Amniotic stem cell (primary cell): ENCODE measurements at places on chromosomes 7 and 10.

DNA sequence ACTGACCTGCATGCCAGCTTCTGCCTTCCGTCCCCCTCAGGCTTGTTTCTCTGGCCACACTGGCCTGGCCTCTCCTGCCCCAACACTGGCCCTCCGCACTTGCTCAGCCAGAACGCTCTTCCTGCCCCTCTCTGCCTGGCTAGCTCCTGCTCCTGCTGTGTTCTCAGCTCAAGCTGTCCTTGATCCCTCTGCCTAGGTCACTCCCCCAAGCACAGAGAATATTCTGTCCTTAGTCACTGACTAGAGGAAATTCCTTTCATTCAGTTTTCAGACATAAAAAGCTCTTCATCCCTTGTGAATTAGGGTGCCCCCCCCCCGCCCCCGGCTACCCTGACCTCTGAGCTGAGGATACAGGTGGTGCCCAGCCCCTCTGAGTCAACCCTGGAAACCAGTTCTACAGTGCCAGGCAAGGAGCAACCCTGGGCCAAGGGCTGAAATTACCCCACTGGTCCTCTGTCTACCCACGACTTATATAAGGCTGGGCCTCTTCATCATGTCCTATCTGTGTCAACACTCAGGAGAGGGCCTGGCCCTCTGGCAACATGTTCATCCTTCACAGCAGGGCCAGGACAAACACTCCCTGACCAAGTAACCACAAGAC is 6.6 kb upstream of the SGPL1 start:
- DNase-seq = no peak

GRCh38 chr10:20709708-20710107 is 187.4 kb downstream of the NEBL start:
- no peak for DNase-seq

DNA sequence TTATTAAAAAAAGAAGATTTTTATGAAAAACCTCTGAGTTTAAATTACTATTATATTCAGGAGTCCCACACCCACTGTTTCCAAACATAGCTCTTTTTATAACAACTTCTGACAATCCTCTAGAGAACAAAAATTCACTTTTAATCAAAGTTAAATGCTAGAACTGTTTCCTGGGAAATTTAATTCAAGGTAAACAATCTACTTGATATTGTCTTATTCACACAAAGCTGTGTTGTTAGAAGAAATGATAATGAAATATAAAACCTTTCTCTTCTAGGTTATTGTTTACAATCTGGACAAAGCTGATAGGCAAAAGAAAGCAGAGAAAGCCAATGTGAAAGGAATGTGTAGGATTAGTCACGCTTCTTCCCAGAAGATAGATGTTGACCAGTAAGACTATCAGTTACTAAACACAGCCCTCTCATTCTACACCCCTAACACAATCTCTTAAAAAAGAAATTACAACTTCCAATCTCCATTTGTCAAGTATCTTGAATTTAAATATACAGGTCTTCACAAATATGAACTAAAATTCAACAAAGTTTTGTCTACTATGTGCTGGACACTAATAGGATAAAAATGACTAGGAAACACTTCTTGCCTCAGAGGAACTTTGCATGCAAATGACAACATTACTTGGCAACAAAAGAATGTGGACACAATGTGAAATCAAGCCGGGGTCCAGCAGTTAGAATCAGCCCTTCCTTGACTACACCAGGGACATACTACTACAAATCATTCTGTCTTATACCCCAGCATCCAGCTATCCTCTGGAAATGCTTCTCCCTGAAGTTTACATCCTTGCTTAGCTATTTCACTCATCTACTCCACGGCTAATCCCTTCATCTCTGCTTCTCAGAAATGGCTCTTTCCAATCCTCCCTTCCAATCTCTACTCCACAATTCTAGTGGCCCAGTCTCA is 123.7 kb downstream of the IMMP2L start:
- peak; percentile 7 for DNase-seq

DNA sequence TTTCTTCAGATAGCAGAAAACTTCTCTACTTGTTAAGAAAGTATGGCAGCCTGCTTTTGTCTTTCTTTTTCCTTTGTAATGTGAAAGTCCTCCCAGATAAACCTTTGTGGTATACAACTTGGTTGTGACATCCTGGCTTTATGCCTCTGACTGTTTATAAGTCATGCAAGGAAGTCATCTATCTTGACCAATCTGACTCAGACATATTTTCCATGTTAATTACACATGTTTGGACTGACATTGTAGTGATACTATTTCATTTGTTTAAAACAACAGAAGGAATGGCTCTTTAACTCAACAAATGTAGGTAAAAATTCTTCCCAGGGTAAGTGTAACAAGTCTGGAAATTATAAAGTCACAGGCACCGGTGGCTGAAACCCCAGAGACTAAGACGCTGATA is 341.6 kb upstream of the MEOX2 start:
- DNase-seq = peak; percentile 65

DNA sequence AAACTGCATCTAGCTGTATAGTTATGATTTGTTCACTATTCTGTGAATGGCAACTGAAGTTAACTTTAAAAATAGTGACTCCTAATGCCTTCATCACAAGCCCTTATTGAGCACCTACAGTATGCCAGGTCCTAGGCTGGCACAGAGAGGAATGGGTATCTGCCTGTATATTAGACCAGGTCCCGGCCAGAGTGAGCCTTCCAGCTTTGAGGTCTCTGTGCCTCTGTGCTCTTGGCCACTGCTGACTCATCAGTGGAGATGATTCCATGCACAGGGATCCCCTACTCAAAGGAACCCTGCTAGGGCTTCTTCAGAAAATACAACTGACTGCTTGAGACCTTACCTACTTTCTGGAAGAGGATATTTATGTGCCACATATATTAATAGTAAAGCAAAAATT is 118.4 kb downstream of the GFRA1 start:
- DNase-seq = no peak

GRCh38 chr10:110522365-110522988 is 24.8 kb downstream of the DUSP5 start:
- DNase-seq = no peak

- DNase-seq = no peak
Measured at GRCh38 chr7:44075296-44076075, 6.8 kb downstream of the POLM start.

- no peak for DNase-seq
Measured at GRCh38 chr10:43343126-43343525, 28.3 kb upstream of the FXYD4 start.

DNA sequence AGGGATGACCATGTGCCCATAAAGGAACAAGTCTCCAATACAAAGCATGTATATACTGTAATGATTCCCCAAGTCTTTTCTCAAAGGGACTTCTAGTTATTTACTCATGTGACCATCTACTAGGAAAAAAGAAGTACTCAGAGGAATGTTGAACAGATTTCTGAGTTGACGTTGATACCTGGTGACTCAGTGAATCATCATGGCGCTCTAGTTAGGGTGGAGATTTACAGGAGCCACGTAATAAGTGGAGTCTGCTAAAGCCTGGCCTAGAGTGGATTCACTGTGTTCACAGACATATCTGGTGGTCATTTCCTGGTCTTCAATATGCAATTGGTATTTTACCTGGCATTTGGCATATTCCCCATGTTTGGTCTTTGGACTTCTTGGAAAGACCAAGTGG is 302.2 kb upstream of the CACNA2D1 start:
- DNase-seq = no peak

DNA sequence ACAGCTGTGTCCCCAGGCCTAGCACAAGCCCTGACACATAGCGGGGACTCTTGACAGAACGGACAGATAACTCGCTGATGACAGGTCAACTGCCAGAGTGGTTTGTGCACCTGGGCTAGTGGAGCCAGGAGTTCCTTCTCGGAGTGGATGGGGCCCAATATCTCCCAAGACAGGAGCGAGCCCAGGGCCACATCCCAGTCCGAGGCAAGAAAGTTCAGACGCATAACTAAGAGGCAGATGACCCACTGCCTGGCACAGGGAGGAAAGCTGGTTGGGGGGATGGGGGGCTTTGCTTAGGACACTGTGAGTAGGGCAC is 69.6 kb upstream of the ZNF479 start:
- DNase-seq = no peak

DNA sequence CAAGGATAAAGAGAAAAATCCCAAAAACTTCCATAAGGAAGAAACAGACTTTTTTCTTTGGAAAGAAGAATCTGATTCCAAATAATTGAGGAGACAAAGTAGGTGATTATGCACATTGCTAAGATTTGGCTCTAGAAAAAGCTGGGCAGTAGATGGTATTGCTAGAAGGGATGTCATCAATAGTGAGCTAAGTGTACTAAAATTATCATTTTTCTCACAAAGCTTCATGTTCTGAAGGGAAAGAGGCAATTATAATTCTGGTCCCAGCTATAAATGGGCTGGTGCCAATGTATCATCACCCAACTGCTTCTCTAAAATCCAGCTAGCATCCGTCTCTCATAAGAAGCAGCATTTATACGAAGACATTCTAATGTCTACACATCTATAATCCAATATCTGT is 23.9 kb downstream of the STEAP1 start:
- no peak for DNase-seq

- peak; percentile 66 for DNase-seq
Measured at GRCh38 chr10:70052462-70053217, at the start of gene MACROH2A2. Gene MACROH2A2 (plus strand): TSS chr10:70052846. CDS start chr10:70075659, 22,813 bp downstream.

GRCh38 chr10:84204122-84204521 is 9.8 kb downstream of the CDHR1 start:
- DNase-seq = no peak

- DNase-seq = no peak
Measured at GRCh38 chr10:51877636-51878035, 178.2 kb upstream of the CSTF2T start.

GRCh38 chr10:58856508-58857240 is 319.8 kb upstream of the PHYHIPL start:
- DNase-seq = peak; percentile 62

GRCh38 chr10:113517165-113517900 is 35.5 kb upstream of the HABP2 start:
- no peak for DNase-seq

DNA sequence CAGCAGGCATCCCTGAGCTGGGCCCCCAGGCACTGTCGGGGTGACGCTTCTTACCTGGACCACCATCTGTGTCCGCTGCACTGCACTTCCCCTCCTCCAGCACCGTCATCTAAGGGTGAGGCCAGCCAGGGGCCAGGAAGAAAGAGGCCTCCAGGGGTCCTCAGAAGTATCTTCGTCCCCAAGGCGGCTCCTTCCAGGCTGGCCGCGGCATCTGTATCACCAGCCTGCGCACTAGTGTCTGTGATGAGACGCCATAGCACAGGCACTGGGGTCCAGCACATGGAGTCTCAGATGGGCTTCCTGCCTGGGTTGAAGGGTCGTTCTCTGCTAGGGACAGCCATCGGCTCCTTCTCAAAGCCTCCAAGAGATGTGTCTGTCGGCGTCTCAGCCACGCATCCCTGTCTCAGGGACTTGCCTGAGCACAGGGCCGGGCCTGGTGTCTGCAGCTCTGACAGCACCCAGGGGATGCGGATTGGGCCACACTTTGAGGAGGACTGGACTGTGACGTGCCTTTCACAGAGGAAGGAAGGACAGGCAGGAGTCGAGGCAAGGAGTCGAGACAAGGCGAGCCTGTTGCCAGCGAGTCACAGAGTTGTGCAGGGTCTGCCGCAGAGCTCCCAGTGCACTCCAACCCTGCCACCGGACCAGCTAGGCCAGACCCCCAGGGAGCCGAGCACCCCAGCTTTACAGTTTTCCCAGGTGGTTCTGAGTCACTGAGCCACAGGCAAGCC is 101.5 kb upstream of the DIP2C start:
- DNase-seq = no peak

DNA sequence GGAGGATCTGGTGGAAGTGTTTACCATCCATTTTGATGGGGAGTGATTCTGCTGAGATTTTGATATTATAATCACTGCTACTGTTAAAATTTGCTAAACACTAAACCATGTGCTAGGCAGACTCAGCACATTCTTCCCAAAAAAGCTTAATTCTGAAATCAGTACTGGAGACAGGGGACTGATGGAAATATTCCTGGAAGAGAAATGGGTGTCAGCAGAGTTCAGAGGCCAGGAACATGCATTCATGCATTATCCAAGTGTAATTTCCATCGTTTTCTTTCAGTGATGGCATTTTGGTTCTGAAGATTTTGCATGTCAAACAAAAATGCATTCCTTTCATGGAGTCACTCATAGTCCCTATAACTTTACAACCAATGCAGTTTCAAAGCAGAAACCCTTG is 79.0 kb downstream of the CDCA7L start:
- DNase-seq = no peak

DNA sequence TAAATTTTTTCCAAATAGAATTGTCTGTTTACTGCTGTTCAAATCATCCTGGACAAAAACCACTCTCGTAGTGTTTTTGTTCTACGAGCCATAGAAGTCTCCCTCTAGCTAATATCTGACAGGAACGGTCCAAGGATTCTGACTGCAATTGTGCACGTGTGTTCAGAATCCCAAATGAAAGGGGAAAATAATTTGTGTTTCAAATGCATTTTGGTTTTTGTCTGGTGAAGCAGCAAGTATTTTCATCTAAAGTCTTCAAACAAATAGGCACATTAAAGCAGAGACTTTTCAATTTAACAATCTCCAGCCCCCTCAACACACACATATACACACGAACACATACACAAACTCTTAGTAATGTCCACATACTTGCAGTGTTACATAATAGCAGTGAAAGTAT is 475 bp downstream of the NEUROD6 start:
- DNase-seq = no peak

DNA sequence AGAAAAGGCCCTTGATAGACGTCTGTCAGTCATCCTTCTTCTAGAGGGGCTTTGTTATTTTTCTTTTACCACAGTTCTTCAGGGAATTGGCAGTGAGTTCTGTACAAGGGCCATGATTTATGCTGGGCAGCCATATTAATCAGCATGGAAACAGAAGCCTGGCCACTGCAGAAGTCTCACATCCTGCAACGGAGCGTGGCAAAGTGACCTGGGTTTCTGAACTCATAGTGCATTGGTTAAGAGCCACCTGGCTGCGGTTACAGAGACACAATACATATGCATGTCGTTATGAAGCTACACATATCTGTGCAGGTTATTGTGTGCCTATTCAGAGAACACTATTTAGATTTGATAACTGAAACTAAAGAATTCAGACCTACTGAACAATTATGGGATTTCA is 419.4 kb upstream of the CELF2 start:
- DNase-seq = no peak

DNA sequence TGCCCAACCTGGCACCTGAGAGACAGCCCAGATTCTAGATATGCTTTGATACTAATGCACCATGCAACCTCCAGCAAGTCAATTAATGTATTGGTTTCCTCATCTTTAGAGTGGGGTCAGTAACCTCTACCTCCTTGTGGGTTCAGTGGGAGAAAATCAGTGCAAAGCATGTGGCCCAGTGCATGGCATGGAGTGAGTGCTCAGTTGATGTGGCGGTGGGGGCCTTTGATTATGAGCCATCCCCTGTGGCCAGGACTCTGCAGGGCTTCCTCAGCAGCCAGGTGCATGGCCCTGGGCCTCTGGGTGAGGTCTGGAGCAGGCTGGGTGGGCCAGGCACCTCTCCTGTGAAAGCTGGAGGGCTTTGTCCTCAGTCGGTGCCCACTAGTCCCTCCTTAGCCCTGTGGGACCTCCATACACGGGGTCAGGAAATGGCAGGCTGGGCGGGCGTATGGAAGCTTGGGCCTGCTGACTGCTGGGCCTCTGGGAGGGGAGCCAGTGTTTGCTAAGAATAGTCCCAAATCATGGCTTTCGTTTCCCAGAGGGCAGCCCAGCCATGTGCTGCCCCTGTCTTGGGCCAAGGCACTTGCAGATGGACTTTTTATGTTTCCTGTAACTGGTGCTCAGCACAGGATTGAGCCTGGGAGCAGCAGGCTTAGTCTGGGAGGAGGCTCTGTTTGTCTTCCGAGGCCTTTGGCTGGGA is 3.4 kb downstream of the PALD1 start:
- DNase-seq = no peak
